NCI-H82 (cell line): ENCODE measurements at places on chromosomes 7 and 10.

DNA sequence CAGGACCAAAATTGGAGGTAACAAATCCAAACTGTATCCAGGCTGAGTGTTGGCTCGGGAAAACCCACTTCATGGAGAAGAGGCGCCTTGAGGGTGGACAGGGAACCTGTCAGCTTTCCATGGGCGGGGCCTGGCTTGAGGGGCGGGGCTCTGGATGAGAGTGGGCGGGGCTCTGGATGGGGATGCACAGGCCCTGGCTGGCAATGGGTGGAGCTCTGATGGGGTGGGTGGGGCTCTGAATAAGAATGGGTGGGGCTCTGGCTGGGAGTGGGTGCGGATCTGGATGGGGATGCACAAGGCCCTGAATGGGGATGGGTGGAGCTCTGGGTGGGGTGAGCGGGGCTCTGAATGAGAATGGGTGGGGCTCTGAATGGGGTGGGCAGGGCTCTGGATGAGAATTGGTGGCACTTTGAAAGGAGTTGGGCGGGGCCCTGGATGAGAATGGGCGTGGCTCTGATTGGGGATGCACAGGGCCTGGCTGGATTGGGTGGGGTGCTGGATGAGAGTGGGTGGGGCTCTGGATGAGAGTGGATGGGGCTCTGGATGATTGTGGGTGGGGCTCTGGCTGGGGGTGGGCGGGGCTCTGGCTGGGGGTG, 96.6 kb upstream of the NPTX2 start:
- DNase-seq = peak; percentile 9

GRCh38 chr7:102322202-102322715, 34.0 kb downstream of the SPDYE6 start:
- DNase-seq = no peak

DNA sequence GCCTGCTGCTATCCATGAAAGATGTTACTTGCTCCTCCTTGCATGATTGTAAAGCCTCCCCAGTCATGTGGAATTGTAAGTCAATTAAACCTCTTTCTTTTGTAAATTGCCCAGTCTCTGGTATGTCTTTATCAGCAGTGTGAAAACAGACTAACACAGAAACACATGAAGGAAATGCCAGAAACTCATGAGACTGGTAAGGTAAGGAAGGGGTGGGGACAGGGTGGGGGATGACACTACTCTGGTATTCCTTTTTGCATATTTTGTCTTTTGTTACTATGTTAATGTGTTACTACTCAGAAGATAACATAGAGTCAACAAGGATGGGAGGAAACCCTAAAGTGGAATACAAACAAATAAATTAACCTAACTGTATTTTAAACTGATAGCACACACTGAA, 69.8 kb upstream of the DRGX start:
- DNase-seq = no peak

- no peak for DNase-seq
Observed at GRCh38 chr7:2540641-2541051, 14.7 kb downstream of the BRAT1 start.

GRCh38 chr7:10604128-10604527, 369.5 kb upstream of the PHF14 start:
- DNase-seq = no peak

DNA sequence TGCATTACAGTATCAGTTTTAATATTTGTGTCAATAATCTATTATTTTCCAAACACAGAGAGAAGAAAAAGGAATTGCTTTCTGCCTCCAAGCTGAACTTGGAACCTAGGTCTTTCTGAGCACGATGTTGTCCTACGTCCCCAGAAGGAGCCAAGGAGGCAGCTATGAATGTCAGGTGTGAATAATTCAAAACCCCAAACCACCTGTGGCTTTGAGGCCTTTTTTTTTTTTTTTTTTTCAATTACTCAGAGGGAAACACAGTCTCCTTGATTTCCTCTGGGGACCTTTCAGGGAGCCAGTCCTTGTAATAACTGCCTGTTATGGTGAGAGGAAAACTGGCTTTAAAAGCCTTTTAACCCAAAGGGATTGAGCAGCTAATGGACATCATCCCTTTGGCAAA, 8.3 kb downstream of the GPR85 start:
- DNase-seq = no peak

DNA sequence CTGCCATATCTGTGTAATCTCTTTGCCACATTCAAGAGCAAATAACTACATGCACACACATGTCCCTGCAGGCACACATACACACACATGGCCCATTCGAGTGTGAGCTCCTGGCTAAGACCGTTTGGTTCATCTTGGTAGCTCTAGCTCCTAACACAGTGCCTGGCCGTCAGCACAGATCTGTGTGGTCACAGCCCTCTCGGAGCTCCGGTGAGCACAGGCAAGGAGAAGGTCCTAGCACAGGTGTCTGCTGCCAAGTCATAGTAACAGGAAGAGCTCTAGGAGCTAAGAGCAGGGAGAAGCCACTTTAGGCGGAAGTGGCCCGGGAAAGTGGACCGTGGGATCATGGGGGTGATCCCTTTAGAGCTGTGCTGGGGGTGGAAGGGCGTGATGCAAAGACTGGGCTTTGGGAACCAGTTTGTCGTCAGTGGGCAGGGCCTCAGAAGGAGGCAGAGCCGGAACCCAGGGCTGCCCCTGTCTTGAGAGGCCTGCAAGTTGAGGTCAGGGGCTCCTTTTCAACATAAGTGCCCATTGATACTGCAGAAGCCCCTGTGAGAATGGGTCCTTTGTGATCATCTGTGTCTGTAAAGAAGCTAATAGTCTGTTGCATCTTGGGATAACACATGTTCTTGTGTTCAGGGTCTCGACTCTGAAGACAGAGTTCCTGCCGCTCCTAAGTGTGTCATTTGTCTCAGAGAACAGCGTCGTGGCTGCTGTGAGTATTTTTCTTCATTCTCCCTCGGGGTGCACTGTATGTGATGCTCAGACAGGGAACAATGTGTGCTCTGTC, 16.6 kb upstream of the ARPC1B start:
- no peak for DNase-seq

DNA sequence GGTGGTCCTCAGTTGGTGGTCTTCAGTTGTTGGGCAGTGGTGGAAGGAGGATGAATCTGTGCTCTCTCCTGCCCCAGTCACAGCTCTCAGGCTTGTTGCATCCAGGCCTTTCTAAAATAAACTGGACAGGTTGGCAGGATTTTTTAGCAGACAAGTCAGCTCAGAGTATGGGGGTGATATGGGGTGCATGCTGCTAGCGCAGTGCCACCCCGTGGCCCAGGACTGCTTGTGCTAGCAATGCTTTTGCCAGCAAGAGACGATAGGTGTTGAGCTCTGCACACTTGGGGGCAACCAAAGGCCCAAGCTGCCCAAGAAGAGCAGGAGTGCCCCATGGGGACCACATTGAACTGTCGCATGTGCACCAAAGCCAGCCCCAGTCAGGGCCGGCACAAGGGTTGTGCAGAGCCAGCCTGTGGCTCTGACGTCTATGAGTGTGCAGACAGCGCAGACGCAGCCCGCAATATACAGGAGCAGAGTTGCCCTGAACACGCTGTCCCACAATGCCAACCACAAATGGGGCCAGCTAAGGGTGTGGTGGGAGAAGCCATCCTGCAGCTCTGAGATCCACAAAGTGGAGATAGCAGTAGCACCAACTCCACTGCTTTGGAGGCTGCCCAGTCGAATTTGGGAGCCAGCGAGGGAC, 49.8 kb upstream of the PDSS1 start:
- no peak for DNase-seq

GRCh38 chr10:11798845-11799735, 24.1 kb upstream of the PROSER2 start:
- DNase-seq = peak; percentile 53

DNA sequence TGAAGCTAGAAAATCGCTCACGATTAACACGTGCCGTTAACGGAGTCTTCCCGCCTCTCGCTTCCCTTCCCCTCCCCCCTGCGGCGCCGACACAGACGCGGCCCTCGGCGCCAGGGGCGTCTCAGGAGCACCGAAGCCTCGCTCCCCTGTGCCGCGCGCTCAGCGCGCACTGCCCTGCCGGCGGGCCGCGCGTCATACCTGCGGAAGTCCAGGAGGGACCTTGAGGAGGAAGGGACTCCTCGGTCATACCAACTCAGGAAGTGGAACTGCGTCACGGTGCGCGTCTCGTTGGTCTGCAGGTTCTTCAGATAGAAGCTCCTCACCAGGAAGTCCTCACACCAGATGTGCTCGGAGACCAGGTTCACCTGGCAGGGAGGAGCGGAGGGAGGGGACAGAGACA, 239.6 kb downstream of the DNAJB6 start:
- DNase-seq = no peak

GRCh38 chr7:82567841-82568240, 124.3 kb upstream of the CACNA2D1 start:
- DNase-seq = no peak

DNA sequence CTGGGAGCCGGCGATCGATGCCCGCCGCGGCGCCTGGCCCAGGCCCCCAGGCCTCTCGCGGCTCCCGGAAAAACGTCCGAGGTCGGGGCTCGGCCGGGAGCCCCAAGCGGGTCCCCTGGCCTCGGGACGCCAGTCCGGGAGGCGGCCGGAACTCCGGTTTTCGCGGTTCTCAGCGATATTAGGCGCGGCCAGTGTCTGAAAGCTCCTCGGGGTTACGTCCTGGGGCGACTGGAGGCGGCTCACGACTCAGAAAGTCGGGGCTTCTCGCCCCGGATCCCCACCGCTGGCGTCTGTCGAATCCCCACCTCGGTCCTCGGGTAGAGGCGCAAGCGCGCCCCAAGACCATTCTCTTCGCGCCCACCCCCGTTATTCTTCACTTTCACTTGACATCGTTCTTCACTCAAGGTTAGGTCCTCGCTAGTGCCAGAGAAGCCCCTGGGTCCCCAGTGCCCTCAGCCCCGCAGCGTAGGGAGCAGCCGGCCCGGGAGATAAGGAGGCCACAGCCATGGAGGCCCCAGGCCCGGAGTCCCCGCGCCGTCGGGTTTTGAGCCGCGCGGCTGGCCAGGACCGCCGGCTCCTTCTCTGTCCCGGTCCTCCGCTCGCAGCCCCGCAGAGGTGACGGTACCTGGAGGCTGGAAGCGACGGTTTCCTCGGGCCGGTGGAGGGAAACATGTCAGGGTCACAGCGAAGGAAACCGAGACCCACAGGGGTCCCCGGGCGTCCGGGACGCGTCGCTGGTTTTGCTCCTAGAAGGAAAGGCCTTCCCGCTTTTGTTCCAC, 35.2 kb upstream of the EBLN1 start:
- no peak for DNase-seq

GRCh38 chr10:101237081-101237981, 8.1 kb upstream of the LBX1 start:
- no peak for DNase-seq

- DNase-seq = no peak
Observed at GRCh38 chr10:19750972-19751371, 65.3 kb upstream of the PLXDC2 start.

- DNase-seq = no peak
Observed at GRCh38 chr7:19701471-19701870, 7.4 kb downstream of the POLR1F start.
